ENCODE measurements at places on chromosomes 6 and 20.

DNA sequence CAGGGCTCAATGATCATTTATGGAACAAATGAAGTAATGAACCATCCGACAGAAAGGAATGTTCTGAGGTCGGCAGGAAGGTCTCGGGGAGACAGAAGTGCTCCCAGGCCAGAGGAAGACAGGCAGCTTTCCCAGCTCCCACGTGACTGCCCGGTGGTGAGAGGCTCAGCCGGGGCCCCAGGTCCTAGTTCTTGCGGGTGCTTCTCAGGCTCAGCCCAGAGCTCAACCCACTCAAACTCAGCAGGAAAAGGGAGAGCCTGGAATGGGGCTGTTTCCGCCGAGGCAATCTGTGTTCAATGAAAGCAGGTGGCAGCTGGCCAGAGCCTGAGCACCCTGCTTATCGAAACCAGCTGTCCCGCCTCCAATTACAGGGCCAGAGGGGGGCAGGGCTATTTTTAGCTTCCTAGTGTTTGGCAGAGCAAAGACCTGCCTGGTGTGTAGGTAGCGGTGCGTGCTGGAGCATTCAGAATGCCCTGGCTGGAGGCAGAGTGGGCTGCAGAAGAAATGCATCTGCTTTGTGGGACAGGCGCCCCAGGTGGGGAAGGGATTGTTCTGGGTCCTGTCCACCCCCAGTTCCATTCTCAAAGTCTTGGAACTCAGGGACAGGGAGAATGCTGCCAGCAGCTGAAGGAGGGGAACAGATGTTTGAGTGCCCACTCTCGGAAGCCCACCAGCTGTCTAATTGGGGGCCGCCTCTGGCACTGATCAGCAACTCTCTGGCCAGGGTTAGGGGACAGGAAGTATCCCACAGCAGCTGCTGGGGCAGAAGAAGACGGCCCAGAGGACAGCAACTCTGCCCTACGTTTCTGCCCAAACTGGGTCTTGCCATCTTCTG, 145.1 kb downstream of the PREX1 start:
- DNase-seq = no peak

- DNase-seq = no peak
These were observed 531.0 kb downstream of the EPHA7 start for GRCh38 chr6:92888316-92888715.

GRCh38 chr6:80767808-80768207, 661.3 kb downstream of the BCKDHB start:
- DNase-seq = no peak

- no peak for DNase-seq
These were observed 659 bp downstream of the MCUR1 start for GRCh38 chr6:13813621-13814175.

GRCh38 chr6:15274692-15275387, 29.0 kb downstream of the JARID2 start:
- no peak for DNase-seq

- no peak for DNase-seq
These were observed 95.5 kb upstream of the SCP2D1 start for GRCh38 chr20:18718129-18718528.

- no peak for DNase-seq
These were observed 136.8 kb downstream of the ZDHHC14 start for GRCh38 chr6:157517601-157518359.

GRCh38 chr20:31840906-31841816, 4.2 kb downstream of the FOXS1 start:
- no peak for DNase-seq

DNA sequence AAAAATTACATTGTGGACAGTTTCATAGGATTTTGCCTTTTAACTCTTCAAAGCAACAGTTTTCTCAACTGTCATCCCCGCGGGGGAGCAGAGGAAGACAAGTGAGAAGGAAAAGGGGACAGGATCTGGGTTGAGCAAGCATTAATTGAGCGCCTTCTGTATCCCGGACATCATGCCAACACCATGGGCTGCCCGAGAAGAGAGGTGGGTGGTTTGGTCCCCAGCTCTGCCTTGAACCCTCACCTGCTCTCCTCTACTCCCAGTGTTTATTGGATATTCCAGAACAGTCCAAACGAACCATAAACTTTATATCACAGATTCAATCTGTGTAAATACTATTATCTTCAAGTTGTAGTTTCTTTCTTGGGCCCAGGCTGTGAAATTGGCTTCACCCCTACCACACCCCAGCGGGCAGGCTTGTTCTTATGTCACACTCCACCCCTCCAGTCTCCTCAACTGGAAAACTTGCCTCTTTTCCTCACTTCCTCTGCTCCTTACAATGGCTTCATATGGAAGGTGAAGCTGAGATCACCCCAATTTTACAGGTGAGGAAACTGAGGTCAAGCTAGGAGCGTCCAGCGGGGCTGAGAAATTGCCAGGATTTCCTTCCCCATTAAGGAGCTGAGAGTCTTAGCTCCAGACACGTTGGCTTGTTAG, 6.0 kb downstream of the PCK1 start:
- no peak for DNase-seq

GRCh38 chr20:37314099-37314498, 24.6 kb downstream of the MANBAL start:
- DNase-seq = no peak

GRCh38 chr20:35271904-35272303, 6.0 kb downstream of the MMP24OS start:
- DNase-seq = no peak

Data from activated naive CD8-positive, alpha-beta T cell treated with anti-CD3 and anti-CD28 coated beads, Interleukin-2, amount 50 U/mL, for 24 hours (primary cell).